CD8-positive, alpha-beta memory T cell (primary cell): ENCODE measurements at places on chromosomes 3 and 15.
A peak's percentile ranks its signal among the peaks of the same experiment; 100 is the strongest.

DNA sequence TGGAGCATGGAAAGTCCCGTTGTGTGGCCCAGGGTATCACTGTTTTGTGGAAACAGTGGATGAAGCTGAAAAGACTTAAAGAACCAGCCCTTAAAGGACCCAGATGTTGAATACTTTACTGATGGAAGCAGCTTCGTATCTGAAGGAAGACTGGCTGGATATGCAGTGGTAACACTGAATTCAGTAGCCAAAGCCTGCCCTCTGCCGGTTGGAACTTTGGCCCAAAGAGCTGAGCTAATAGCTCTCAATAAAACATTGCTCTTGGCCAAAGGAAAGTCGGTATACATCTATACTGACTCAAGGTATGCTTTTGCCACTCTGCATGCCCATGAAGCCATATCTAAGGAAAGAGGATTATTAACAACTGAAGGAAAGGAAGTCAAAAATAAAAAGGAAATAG, 885.4 kb downstream of the PDCD6IP start:
- H3K27ac ChIP-seq, result no peak overlapping the region
- no peaks in the 10 kb centered on the region for H3K4me1 ChIP-seq
- H3K4me3 ChIP-seq, result no peak overlapping the region
- no peaks in the 10 kb centered on the region for H3K27me3 ChIP-seq
- no peak for DNase-seq
- H3K36me3 ChIP-seq, result no peaks in the 10 kb centered on the region

- no peak overlapping the region for H3K27ac ChIP-seq
- no peaks in the 10 kb centered on the region for H3K4me1 ChIP-seq
- no peaks in the 10 kb centered on the region for H3K36me3 ChIP-seq
- H3K27me3 ChIP-seq, result peaks cover 6% of the 10 kb centered on the region
- no peak overlapping the region for H3K4me3 ChIP-seq
- no peak for DNase-seq
These were observed 141.0 kb downstream of the CHDH start for GRCh38 chr3:53705024-53705745.

- no peak overlapping the region for H3K27ac ChIP-seq
- no peaks in the 10 kb centered on the region for H3K27me3 ChIP-seq
- no peaks in the 10 kb centered on the region for H3K4me1 ChIP-seq
These were observed 207.1 kb downstream of the LRRN1 start for GRCh38 chr3:4006288-4006687.

DNA sequence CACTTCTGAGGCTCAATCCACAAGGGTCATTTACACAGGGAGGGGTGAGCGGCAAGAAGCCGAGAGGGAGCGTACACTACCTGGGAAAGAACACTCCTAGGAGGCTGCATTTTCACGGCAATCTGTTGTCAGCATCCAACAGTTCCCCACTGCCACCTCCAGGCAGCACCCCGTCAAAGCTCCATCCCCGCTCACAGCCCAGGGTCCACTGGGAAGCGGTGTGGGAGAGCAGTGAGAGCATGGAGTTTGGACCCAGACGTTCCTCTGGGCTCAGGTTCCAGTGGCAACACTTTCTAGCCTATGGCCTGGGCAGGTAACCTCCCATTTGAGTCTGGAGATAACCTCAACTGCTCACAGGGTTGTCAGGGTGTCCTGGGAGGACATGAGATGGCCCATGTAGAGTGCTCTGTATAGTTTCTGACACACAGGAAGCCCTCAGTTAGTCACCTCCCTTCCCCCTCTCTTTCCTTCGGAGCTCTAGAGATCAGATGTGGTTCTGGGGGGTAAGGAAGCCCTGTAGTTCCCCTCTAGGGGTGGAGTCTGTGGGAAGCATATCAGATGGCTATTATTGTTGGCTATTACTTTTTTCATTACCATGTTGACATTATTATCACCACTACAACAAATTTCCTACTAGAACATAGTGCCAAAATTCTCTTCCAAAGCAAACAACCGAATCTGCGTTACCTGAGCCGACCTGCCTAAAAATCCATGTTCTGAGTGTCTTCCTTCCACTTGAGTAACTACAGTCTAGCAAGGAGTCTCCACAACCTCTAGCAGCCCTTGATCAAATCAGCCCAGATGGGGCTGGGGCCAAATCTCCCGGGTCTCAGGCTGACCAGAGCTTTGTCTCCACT, 29.1 kb downstream of the RUVBL1 start:
- H3K4me1 ChIP-seq, result no peaks in the 10 kb centered on the region
- H3K27me3 ChIP-seq, result no peaks in the 10 kb centered on the region
- H3K36me3 ChIP-seq, result peaks cover 36% of the 10 kb centered on the region
- peak; percentile 20 for DNase-seq
- no peak overlapping the region for H3K4me3 ChIP-seq

GRCh38 chr3:167481164-167481563, 7.3 kb upstream of the SERPINI2 start:
- H3K4me3 ChIP-seq, result no peak overlapping the region
- no peaks in the 10 kb centered on the region for H3K36me3 ChIP-seq
- DNase-seq, result no peak
- no peak overlapping the region for H3K27ac ChIP-seq
- H3K4me1 ChIP-seq, result no peaks in the 10 kb centered on the region
- H3K27me3 ChIP-seq, result no peaks in the 10 kb centered on the region

DNA sequence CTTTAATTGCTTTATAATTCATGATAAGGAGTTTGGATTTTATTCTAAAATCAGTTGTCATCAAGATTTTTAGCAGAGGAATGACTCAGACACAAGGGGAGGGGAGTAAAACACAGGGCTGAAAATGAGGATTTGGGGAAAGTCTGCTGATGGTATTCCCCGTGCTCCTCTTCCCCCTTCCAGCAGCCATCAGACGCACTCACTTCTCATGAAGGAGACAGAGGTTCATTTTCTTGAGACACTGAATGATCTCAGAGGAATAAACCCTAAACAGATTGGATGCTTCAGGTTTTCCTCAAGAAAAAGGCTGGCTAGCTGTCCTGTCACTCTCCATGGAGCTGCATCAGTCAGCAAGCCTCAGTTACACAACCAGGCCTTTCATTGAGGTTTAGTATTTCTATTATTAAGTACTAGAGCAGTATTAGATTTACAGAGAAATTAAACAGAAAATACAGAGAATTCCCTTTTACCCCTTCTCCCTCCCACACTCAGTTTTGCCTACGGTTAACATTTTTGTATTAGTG, 166.4 kb downstream of the C3orf70 start:
- no peak for DNase-seq
- H3K27me3 ChIP-seq, result no peaks in the 10 kb centered on the region
- peaks cover 15% of the 10 kb centered on the region for H3K36me3 ChIP-seq

DNA sequence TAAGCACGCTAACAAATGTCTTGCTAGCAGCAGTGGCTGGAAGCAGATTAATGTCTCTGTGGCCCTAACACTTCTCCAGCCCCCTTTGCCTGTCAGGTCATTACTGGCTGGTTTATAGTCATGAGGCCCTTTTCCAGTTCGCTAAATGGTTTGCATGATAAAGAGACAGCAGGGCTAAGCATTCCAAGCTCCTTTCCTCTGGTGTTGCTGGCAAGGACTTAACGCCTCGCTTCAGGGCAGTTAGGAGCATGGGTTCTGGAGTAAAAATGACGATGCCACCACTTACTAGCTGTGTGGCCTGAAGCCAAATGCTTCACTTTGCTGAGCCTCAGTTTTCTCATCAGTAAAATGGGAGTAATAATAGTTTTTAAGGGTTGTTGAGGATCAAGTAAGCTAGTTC, 185.9 kb downstream of the MEGF11 start:
- H3K4me3 ChIP-seq, result no peak overlapping the region
- no peak for DNase-seq
- no peaks in the 10 kb centered on the region for H3K27me3 ChIP-seq
- no peaks in the 10 kb centered on the region for H3K36me3 ChIP-seq
- no peaks in the 10 kb centered on the region for H3K4me1 ChIP-seq

- H3K4me1 ChIP-seq, result peaks cover 9% of the 10 kb centered on the region
- no peak for DNase-seq
- H3K27me3 ChIP-seq, result no peaks in the 10 kb centered on the region
- H3K36me3 ChIP-seq, result no peaks in the 10 kb centered on the region
These were observed 6.4 kb downstream of the AAGAB start for GRCh38 chr15:67248011-67248505.

DNA sequence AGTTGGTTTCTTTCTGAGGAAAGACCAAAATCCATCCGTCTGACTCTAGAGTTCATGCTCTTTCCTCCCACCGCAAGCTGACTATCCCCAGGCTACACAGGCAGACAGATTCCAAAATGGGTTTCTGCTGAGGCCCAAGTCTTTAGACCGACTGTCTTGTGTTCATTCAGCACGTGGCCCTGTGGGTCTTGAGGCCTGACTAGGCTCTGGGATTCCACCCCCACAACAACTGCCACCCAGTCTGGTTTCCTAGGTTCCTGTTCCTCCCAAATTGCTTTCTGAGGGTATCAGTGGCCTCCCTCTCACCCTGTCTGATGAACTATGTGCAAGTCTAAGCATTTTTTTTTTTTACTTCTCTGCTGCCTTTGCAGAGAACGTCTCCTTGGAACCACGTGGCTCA, 67.7 kb downstream of the CYP19A1 start:
- no peak overlapping the region for H3K27ac ChIP-seq
- peaks cover 4% of the 10 kb centered on the region for H3K27me3 ChIP-seq
- no peak overlapping the region for H3K4me3 ChIP-seq
- no peaks in the 10 kb centered on the region for H3K4me1 ChIP-seq

DNA sequence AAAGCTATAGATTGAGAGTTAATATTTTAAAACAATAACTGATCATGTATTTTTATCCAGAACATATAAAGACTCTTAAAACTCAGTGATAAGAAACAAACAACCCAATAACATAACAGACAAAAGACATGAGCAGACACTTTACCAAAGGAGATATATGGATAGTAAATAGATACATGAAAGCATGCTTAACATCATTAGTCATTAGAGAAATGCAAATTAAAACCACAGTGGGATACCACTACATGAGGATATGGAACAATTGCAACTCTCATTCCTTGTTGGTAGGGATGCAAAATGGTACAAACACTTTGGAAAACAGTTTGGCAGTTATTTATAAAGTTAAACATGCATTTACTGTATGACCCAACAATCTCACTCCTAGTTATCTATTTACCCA, 95.0 kb downstream of the IQCH start:
- DNase-seq, result no peak
- no peaks in the 10 kb centered on the region for H3K27me3 ChIP-seq
- H3K27ac ChIP-seq, result no peak overlapping the region
- H3K36me3 ChIP-seq, result no peaks in the 10 kb centered on the region
- H3K4me1 ChIP-seq, result no peaks in the 10 kb centered on the region
- H3K4me3 ChIP-seq, result no peak overlapping the region

GRCh38 chr15:33309602-33310276, 1.0 kb upstream of the RYR3 start:
- no peak for DNase-seq
- H3K27ac ChIP-seq, result no peak overlapping the region
- no peaks in the 10 kb centered on the region for H3K4me1 ChIP-seq
- H3K4me3 ChIP-seq, result no peak overlapping the region

GRCh38 chr3:38538773-38539353, 42.7 kb downstream of the EXOG start:
- no peak for DNase-seq
- no peaks in the 10 kb centered on the region for H3K4me1 ChIP-seq
- no peak overlapping the region for H3K27ac ChIP-seq
- no peaks in the 10 kb centered on the region for H3K27me3 ChIP-seq
- no peak overlapping the region for H3K4me3 ChIP-seq

- H3K36me3 ChIP-seq, result no peaks in the 10 kb centered on the region
- DNase-seq, result no peak
- H3K27me3 ChIP-seq, result no peaks in the 10 kb centered on the region
- no peak overlapping the region for H3K27ac ChIP-seq
These were observed 137.9 kb upstream of the CHRM5 start for GRCh38 chr15:33830351-33830750.
